Gastrocnemius medialis (tissue), 4 donors: ENCODE measurements at places on chromosomes 12 and 14. TPM values are rescaled to one million over a fixed set of nuclear protein-coding genes. Genes with fewer than 3 reads are reported as not detected.

AICDA gene
- total RNA-seq: not detected

ACOT6 gene
- not detected for total RNA-seq

DHRS2 gene
- total RNA-seq: not detected

LRP1-AS gene
- total RNA-seq: not detected

VRTN gene
- total RNA-seq: not detected

- DNase-seq: no peak
- no peaks in the 10 kb centered on the region for H3K36me3 ChIP-seq
- H3K27ac ChIP-seq: no peak overlapping the region
- H3K27me3 ChIP-seq: no peaks in the 10 kb centered on the region
Observed at GRCh38 chr14:40494483-40494882, 1062.2 kb upstream of the FBXO33 start.

GRCh38 chr12:44542716-44543115, 333.4 kb downstream of the NELL2 start:
- no peaks in the 10 kb centered on the region for H3K27me3 ChIP-seq
- H3K36me3 ChIP-seq: no peaks in the 10 kb centered on the region
- no peaks in the 10 kb centered on the region for H3K4me1 ChIP-seq
- no peak overlapping the region for H3K4me3 ChIP-seq
- no peak for DNase-seq

- peaks cover 30% of the 10 kb centered on the region for H3K27me3 ChIP-seq
- H3K36me3 ChIP-seq: no peaks in the 10 kb centered on the region
- H3K4me1 ChIP-seq: no peaks in the 10 kb centered on the region
- no peak for DNase-seq
- H3K4me3 ChIP-seq: no peak overlapping the region
Observed at GRCh38 chr12:132413931-132414588, 75.9 kb upstream of the FBRSL1 start.

- H3K4me3 ChIP-seq: no peak overlapping the region
- no peak for DNase-seq
- H3K27ac ChIP-seq: no peak overlapping the region
- H3K36me3 ChIP-seq: no peaks in the 10 kb centered on the region
Observed at GRCh38 chr12:31521964-31522363, 69.0 kb downstream of the DENND5B start.

GRCh38 chr14:86015941-86016340, 486.0 kb downstream of the FLRT2 start:
- DNase-seq: no peak

DNA sequence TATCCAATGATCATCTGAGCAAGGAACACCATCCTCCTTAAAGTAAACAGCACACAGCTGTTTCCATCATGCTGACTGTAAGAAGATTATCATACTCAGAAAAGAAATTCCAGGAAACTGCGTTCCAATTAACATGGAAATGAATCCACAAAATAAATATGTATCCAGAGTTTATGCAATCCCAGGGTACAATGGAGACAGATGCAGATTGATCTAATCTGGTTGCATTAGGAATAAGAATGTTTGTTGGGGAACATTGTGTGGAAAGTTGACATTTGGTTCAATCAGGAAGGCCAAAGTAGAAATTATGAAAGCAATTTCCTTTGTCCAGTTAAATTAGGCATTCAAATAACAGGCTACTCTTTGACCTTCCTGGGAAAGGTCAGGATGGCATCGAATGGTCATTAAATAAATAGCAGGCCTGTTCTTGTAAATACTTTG, 236.9 kb upstream of the AMIGO2 start:
- H3K4me3 ChIP-seq: no peak overlapping the region
- no peaks in the 10 kb centered on the region for H3K4me1 ChIP-seq
- no peak overlapping the region for H3K27ac ChIP-seq
- no peaks in the 10 kb centered on the region for H3K36me3 ChIP-seq
- H3K27me3 ChIP-seq: no peaks in the 10 kb centered on the region
- DNase-seq: no peak

DNA sequence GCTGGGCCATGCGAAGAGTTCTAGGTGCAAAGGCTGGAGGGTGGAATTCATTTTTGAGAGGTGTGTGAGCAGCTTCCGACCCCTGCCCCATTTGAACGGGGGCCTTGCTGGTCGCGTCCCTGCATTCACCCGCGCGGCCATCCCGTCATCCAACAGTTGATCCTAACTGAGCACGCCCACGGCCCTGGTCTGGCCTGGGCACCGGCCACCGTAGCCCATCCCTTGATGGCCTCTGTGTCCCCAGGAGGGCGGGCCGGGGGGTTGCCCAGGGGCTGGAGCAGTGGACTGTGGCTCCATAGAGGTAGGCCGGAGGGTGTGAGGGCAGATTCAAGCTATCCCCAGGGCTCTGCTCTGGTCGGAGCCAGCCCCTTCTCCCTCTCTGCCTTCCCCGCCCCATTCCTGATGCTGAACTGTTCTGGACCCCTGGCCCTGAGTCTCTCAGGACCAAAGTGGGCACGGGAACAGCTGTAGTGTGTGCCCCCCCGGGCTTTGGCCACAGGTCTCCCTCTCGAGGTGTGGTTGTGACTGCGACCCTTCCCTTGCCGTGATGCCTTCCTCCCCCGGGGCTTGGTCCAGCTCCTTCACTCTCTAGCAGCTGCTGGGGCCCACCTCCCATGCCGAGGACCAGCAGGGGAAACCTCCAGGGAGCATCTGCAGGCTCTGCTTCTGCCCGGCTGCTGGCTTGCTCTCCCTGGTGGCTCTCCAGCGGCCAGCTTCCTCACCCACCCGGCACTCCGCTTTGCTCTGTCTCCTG, 9.1 kb downstream of the MEG3 start:
- no peaks in the 10 kb centered on the region for H3K27me3 ChIP-seq
- no peak overlapping the region for H3K4me3 ChIP-seq
- no peaks in the 10 kb centered on the region for H3K36me3 ChIP-seq
- no peaks in the 10 kb centered on the region for H3K4me1 ChIP-seq
- no peak overlapping the region for H3K27ac ChIP-seq

GRCh38 chr14:76775695-76776427, 14.6 kb downstream of the VASH1 start:
- H3K36me3 ChIP-seq: no peaks in the 10 kb centered on the region
- H3K27me3 ChIP-seq: no peaks in the 10 kb centered on the region
- H3K4me3 ChIP-seq: no peak overlapping the region

GRCh38 chr12:101186291-101186690, 23.7 kb downstream of the SLC5A8 start:
- no peaks in the 10 kb centered on the region for H3K4me1 ChIP-seq
- DNase-seq: no peak
- H3K27me3 ChIP-seq: no peaks in the 10 kb centered on the region
- H3K27ac ChIP-seq: no peak overlapping the region

DNA sequence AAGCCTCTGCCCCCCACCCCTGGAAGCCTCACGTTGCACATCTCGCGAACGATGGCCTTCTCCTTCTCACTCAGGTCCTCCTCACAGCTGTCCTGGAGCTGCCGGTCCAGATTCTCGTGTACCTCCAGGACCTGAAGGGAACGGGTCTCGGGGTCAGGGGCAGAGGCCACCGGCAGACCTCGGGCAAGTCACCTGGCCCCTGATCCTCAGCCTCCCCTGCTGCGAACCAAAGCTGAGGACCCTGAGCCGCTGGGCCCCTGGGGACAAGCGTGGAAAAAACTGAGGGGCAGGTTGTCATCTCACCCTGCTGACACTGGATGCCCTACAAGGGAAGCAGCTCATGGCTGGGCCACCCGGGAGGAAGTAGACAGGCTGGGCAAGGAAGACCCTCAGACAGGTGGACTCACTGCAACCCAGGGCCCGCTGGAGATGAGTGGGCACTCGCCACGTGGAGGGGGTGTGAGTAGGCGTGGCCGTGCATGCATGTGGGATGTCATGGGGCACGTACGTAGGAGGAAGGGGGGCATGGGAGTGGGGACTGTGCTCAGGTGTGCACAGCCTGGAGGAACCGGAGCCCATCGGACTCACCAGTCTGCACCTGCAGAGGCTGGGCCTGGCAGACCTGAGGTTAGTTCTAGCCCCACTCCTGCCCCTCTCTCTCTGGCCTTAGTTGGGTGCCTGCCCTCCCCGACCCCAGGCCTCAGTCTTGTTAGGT, 35.1 kb downstream of the CCNK start:
- no peaks in the 10 kb centered on the region for H3K4me1 ChIP-seq
- no peak overlapping the region for H3K27ac ChIP-seq
- no peak overlapping the region for H3K4me3 ChIP-seq
- peaks cover 3% of the 10 kb centered on the region for H3K36me3 ChIP-seq

DNA sequence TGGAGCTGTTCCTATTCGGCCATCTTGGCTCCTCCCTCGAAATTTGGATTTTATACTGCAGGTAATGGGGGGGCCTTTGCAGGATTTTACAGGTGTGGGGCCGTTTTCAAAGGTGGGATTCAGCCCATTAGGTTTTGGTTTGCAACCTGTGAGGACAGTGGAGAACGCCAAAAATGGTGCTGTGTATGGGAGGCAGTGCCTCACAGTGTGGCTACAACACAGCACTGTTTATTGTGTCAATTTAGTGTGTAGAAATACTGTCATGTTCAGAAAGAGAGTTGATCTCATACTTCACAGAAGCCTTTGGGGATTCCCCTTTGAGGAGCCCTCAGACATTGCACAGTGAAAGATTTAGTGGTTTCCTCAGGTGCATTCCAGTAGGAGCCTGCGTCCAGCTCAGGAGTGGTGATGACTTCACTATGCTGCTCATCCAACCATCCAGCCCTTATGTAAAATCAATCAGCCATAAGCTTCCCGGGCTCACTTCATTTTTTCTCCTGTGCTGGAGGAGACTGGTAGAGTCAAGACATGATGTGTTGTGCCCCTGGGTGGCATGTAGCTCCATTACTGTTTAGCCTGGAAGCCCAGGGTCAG, 92.7 kb upstream of the PRMT8 start:
- H3K27ac ChIP-seq: no peak overlapping the region
- peaks cover 7% of the 10 kb centered on the region for H3K27me3 ChIP-seq
- no peaks in the 10 kb centered on the region for H3K4me1 ChIP-seq
- H3K36me3 ChIP-seq: no peaks in the 10 kb centered on the region
- no peak for DNase-seq
- H3K4me3 ChIP-seq: no peak overlapping the region

GRCh38 chr14:101810897-101811621, 49.5 kb downstream of the PPP2R5C start:
- H3K4me3 ChIP-seq: peak overlapping the region; percentile 67
- no peaks in the 10 kb centered on the region for H3K27me3 ChIP-seq
- H3K36me3 ChIP-seq: no peaks in the 10 kb centered on the region
- peak overlapping the region; percentile 94 for H3K27ac ChIP-seq
- H3K4me1 ChIP-seq: peaks cover 48% of the 10 kb centered on the region
- DNase-seq: no peak

- no peaks in the 10 kb centered on the region for H3K27me3 ChIP-seq
- H3K27ac ChIP-seq: no peak overlapping the region
- H3K4me1 ChIP-seq: no peaks in the 10 kb centered on the region
- no peaks in the 10 kb centered on the region for H3K36me3 ChIP-seq
- no peak overlapping the region for H3K4me3 ChIP-seq
Observed at GRCh38 chr12:65670775-65671174, 153.5 kb upstream of the HMGA2 start.

DNA sequence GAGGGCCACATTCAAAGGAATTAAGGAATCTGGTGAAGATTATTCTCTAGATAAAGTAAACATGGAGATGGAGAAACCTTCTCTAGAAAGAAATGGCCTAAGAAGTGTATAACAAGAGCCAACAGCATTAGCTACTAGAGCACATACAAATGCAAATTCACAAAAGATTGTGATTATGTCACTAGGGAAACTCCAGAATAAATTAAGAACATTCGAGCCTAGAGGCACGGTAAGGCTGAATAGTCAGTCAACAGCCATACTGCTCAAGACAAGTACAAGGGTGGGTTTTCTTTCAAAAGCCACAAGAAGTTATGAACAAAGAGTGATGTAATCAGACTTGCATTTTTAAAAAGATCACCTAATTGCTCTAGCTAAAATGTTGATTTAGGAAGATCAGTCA, 25.4 kb downstream of the PPP4R3A start:
- no peaks in the 10 kb centered on the region for H3K27me3 ChIP-seq
- no peak overlapping the region for H3K4me3 ChIP-seq
- peaks cover 7% of the 10 kb centered on the region for H3K4me1 ChIP-seq
- no peaks in the 10 kb centered on the region for H3K36me3 ChIP-seq

GRCh38 chr14:104656014-104656714, 33.3 kb upstream of the INF2 start:
- H3K4me3 ChIP-seq: no peak overlapping the region
- peaks cover 8% of the 10 kb centered on the region for H3K27me3 ChIP-seq
- H3K4me1 ChIP-seq: no peaks in the 10 kb centered on the region
- DNase-seq: no peak
- H3K36me3 ChIP-seq: no peaks in the 10 kb centered on the region

DNA sequence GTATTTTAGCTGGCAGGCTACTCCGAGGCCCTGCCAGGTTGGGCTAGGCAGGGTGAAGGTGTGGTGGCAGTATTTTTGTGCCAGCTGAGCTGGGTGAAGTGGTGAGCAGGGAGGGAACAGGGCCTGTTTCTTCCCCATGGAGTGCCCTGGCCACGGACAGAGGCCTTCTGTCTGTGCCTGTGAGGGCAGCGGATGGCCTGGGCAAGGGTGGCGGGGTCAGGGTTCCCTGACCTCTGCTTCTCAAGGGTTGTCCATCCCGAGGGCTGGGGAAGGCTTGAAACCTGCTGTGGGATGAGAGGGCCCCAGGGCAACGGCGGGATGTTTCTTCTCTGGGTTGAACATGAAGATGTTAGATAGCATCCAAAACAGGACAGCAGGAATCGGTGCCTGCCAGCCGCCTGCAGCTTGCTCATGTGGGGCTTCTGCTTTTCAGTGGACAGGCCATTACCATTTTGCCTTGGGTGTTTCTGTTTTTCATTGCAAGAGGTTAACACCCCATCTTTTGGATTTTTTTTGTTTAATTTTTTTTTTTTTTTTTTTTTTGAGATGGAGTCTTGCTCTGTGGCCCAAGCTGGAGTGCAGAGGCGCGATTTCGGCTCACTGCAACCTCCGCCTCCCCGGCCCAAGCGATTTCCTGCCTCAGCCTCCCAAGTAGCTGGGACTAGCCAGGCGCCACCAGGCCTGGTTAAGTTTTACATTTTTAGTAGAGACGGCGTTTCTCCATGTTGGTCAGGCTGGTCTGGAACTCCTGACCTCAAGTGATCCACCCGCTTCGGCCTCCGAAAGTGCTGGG, 3.3 kb downstream of the MTA1 start:
- no peaks in the 10 kb centered on the region for H3K27me3 ChIP-seq
- no peaks in the 10 kb centered on the region for H3K36me3 ChIP-seq
- no peak overlapping the region for H3K27ac ChIP-seq

DNA sequence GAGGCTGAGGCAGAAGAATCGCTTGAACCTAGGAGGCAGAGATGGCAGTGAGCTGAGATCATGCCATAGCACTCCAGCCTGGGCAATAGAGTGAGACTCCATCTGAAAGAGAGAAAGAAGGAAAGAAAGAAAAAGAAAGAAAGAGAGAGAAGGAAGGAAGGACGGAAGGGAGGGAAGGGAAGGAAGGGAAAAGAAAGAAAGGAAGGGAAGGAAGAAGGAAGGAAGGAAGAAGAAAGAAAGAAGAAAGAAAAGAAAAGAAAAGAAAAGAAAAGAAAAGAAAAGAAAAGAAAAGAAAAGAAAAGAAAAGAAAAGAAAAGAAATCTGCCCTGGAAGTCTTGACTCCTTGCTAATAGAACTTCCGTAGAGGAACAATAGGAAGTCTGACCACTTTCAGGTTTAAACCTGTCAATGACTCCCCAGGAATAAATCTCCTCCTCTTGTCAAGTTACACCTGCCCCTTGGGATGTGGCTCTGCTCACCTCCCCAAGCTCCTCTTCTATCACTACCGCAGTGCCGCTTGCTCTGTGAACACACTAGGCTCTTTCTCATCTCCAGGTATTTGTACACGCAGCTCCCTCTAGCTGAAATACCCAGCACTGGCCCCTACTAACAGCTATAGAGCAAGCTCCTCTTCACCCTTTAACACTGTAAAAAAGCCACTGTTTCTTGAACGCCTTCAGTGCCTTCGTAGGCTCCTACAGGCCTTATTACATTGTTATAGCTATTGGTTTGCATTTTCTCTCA, 773.1 kb upstream of the TBX3 start:
- no peak overlapping the region for H3K27ac ChIP-seq
- no peaks in the 10 kb centered on the region for H3K4me1 ChIP-seq
- no peaks in the 10 kb centered on the region for H3K27me3 ChIP-seq
- DNase-seq: no peak
- H3K4me3 ChIP-seq: no peak overlapping the region
- H3K36me3 ChIP-seq: no peaks in the 10 kb centered on the region
